ENCODE measurements at places on chromosomes 1 and 21.

- no peak for DNase-seq
These were observed 172.2 kb upstream of the ETV3 start for GRCh38 chr1:157310401-157310800.

- no peak for DNase-seq
These were observed 351.0 kb downstream of the SIPA1L2 start for GRCh38 chr1:232278925-232279324.

DNA sequence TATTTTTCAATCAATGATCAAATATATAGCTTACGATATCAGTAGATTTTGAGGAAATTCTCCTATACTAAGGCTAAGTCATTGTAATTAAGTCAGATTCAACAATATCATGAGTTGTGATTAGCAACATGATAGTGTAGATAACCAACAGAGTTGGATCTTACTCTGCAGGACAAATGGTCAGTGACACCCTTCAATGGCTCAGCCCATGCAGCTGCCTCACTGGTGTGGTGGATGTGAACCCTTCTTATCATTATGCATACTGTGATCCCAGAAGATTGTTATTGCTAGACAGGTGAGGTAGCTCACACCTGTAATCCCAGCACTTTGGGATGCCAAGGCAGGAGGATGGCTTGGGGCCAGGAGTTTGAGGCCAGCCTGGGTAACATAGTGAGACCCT, 5.6 kb downstream of the SLC16A1 start:
- DNase-seq = no peak

DNA sequence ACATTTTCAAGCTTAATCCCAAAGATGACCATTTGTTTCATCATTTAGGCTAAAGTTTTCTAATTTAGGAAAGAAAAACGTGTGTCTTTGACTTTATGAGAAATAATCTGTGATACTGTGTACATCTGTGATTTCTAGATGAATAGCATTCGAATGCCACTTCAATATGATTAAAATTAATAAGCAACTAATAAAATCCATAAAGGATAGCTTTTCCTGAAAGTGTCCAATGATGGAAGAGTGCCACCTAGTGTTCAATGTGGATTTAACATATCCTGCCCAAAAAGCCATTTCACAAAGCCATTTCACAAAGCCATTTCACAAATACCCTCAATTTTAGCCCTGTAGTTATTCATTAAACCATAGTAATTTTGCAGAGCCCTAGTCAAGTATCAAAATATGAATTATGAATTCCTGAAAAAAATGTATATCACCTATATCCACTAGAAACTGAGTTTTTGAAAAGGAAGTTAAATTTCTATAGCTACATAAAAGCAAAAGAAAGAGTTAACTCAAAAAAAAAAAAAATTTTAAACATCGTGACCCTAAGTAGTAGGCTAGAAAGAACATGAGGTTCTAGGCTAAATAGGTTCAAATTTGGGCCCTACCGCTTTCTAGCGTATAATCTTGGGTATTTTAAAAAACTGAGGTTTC, 19.1 kb downstream of the NME7 start:
- no peak for DNase-seq

DNA sequence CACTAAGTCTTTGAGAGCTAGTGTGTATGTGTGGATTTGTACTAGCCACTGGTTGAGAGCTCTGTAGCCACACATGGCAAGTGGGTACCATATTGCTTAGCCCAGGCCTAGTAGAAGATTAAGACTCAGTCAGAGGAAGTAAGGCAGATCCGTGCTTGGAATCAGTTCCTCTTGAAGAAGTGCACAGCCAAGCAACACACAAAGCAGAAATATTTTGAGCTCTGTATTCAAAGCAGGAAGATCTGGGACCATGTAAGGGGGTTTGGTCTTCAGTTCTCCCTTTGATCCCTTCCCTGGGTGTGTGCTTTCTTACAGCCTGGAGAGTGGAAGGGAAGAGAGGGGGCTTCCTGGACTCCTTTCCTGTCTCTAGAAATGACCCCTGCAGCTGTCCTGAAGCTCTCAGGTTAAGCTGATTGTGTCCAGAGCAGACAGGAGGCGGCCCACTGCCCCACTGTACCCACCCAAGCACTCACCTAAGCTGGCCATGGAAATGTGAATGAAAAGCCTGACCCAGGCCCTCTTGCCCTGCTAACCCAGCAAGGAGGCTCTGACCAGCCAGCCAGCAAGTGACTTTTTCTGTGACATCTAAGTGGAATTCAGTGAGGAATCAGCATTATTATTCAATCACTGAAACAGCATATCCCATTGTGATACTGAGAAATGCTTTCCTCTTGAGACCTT, 3.6 kb downstream of the ETS2 start:
- no peak for DNase-seq

DNA sequence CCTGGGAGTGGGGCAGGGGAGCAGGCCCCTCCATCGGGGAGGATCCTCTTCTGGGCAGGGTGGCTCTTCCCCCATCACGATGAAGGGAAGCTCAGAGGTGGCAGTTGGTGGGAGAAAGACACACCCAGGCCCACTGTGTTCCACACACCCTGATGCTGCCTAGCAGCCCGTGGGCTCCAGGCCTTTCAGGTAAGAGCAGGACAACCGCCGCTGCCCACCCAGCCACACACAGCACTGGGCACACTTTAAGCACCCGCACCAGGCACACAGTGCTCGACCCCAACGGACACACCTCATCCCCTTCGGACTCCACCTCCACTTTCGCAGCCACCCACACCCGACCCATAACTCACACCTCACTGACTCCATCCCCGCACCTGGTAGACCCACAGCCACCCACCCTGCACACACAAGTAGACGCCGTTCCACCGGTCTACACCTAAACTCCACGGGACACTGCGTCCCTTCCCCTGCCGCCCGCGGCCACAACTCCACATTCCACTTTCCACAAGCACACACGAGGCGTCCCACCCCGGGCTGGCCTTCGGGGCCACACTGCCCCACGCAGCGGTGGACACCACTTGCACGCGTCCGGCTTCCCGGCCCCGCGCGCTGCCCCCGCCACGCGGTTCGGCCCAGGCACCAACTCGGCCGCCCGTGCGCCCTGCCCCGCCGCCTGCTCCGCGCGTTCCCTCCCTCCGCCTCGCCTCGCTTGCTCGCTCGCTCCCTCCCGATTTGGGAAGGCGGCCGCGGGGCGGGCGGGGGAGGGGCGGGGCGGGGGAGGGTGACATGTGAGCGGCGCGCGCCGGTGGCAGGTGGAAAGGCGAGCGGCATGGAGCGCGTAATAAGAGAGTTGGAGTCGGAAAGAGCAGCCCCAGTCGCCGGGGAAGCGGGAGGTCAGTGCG, at the start of gene KCNQ4:
Gene KCNQ4, plus strand, starts transcription at position 787 of the 905 bp plus-strand sequence. CDS start 307 bp downstream, outside the sequence.
- no peak for DNase-seq

DNA sequence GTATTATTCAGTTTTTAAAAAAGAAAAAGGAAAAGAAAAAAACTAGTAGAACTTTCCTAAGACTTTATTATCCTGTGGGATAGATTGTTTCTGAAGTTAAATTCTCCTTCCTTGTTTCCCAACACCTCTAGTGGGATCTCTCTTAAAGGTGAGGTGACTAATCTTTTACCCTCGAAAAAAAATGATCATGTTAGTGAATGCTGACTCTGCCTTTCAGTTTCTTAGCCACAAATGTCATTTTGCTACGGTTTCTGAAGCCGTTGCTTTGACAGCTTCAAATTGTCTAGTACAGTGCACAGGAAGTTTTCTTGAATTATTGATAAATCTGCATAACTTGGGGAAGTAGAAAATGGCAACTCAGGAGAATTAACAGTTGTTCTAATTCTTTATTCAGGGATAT, 13.0 kb upstream of the NEK7 start:
- no peak for DNase-seq

DNA sequence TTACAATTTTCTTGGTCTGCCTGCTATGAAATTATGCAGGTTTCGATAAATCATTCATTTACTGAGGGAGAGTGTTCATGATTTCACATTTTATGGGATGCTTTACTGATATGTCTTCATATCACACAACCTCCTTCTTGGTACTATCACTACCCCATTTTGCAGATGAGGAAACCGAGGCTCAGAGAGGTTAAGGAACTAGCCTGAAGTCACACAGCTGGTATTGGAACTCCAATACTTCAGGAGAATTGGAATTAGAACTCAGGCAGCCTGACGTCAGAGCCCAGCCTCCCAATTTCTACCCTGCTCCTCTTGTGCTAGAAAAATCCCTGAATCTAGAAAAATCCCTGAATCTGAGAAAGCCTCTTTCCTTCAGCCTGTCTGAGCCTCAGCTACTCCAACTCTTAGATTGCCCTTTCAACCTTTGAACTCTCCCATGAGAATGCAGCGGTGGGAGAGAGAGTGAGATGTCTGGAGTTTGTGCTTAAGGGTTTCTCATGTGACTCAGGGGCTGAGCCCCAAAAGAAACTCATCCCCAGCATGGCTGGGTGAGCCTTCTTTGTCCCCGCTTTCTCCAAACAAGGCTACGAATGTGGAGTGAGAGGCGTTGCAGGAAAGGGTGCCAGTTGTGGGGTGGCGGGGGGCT, 50.8 kb upstream of the IFNLR1 start:
- no peak for DNase-seq

GRCh38 chr1:156772728-156773497, 5.6 kb downstream of the PRCC start:
- DNase-seq = no peak

- peak; percentile 36 for DNase-seq
These were observed at the start of gene AGO3 for GRCh38 chr1:35930593-35931445. Gene AGO3, plus strand, starts transcription at chr1:35931105. Its CDS starts 322 bp downstream, at chr1:35931427.

DNA sequence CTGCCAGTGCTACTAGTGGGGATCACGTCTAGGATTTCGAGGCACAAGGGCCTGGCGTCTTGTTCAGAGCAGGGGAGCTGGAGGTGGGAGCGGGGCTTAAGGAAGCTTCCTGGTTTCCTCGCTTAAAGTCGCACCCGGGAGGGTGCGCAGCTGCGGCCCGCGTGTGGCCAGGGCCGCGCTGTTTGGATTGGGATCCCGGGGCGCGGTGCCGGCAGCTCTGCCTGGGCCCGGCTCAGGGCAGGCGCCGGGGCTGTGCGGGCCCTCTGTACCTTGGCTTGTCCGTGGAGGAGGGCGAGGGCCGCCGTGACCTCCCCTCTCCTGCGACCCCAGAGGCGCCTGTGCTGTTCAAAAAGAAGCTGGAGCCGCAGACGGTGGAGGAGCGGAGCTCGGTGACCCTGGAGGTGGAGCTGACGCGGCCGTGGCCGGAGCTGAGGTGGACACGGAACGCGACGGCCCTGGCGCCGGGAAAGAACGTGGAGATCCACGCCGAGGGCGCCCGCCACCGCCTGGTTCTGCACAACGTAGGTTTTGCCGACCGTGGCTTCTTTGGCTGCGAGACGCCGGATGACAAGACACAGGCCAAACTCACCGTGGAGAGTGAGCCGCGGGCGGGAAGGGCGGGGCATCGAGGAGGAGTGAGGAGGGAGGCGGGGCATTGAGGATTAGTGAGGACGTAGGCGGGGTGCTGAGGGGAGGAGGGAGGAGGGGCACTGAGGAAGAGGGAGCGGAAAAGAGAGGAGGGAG, 67.8 kb downstream of the OBSCN start:
- peak; percentile 64 for DNase-seq

All from keratinocyte (primary cell).